ENCODE measurements at places on chromosomes 4 and X.

GRCh38 chrX:51395810-51396728, 63.4 kb downstream of the NUDT10 start:
- peak; percentile 5 for DNase-seq

- DNase-seq = no peak
Measured at GRCh38 chrX:143081231-143081630, 55.5 kb downstream of the SPANXN4 start.

GRCh38 chr4:15385928-15386327, 41.9 kb upstream of the C1QTNF7 start:
- DNase-seq = no peak

DNA sequence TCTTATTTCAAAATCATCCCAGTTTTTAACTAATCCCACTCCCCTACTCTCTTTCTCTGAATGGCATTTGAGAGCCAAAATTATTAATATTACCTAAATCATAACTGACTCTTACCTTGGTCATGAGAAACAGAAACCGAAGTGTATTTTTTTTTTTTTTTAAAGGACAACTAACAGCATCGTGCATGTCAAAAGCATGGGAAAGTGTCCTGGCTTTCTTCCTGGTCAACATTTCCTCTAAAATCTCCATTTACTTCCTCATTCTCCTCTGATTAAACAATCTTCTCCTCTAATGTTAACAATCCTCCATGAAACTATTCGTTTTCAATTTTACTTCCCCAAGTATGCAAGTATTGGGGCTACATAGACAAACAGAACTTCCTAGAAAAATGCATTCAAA, 2.1 kb upstream of the STS start:
- no peak for DNase-seq

- no peak for DNase-seq
Measured at GRCh38 chr4:155795991-155796390, 37.2 kb downstream of the GUCY1B1 start.

- DNase-seq = no peak
Measured at GRCh38 chr4:149248191-149248764, 567.4 kb downstream of the IQCM start.

Data from stimulated activated CD4-positive, alpha-beta T cell treated with anti-CD3 and anti-CD28 coated beads, Interleukin-1b, Interleukin-23, amount 100 ng/mL, for 1 hour (primary cell).